ENCODE measurements at places on chromosomes 11 and 22.

DNA sequence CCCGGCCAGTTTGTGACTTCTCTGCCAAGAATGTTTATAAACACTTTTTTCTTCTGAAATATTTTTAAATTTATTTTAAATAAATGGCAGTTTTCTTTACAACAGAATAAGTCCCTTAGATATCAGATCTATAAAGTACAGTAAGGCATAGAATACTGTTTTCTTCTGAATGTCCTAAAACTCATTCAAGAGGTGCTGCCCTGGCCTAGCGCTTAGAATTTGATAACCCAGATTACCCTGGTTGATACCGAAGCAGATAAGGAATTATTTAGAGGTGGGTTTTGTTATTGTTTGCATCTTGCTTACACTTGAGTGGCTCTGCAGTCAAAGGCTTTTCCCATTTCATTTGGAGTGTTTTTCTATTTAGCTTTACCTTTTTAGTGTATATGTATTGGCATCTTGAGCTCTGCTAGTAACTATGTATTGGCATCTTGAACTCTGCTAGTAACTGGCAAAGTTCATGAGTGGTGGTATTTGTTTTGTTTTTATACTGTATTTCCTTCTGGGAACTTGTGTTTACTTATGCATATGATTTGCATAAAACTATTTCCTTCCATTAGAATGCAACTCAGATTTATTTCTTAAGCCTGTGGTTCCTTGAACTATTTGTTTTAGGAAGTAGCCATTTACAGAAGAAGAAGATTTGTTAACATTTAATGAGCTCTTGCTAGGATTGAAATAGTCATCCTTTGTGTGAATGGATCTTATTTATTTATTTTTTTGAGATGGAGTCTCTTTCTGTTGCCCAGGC is 1.2 kb downstream of the ACAD8 start:
- ATAC-seq = no peak

GRCh38 chr22:33597274-33597985 is 322.8 kb downstream of the LARGE1 start:
- peak; percentile 75 for ATAC-seq

DNA sequence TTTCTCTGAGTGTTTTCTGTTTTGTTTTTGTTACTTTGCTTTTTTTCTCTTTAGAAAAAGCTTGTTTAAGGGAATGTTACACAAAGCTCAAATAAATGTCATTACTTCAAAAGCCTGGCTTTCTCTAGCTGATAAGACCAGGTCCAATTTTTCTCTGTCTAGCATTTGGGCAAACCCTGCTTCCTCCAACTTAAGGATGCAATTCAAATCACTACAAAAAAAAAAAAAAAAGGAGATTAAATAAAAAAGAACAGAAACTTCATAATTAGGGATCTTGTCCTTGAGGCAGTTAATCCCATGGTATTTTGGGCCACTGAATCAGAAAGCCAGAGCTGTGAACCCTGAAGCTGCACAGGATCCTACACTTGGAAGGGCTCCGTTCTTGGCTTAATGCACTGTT is 480.8 kb upstream of the KIRREL3 start:
- no peak for ATAC-seq

GRCh38 chr11:61116426-61117167 is 14.3 kb downstream of the CD5 start:
- ATAC-seq = no peak

- ATAC-seq = peak; percentile 42
Measured at GRCh38 chr11:103609117-103610066, 427.0 kb upstream of the DDI1 start.

GRCh38 chr11:35721651-35722282 is 59.2 kb downstream of the TRIM44 start:
- no peak for ATAC-seq

GRCh38 chr22:32723643-32724042 is 77.9 kb upstream of the TIMP3 start:
- ATAC-seq = peak; percentile 64

DNA sequence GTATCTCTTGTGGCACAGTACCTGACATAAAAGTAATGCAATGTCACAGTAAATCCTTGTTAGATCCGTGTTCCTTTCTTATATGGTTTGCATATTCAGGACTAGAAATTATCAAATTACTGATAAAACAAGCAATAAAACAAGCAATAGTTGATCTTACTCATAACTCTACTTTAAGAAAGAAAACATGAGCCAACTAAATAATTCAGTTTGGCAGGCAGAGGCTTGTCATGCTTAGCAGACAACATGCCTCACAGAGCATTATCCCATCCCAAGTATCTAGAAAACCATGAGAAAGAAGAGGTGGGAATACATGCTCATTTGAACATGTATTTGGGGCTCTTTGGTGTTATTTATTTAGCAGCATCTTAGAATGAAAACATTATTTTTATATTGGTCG is 241.9 kb downstream of the SOX6 start:
- ATAC-seq = no peak

- peak; percentile 20 for ATAC-seq
Measured at GRCh38 chr11:19241260-19242178, 774 bp upstream of the E2F8 start.

- no peak for ATAC-seq
Measured at GRCh38 chr11:126680131-126680530, 320.4 kb downstream of the KIRREL3 start.

GRCh38 chr11:69702769-69703452 is 911 bp downstream of the FGF19 start:
- ATAC-seq = no peak

Data from esophagus mucosa (tissue), 1 donor.